ENCODE measurements at places on chromosomes 13 and 19. TPM values are rescaled to one million over a fixed set of nuclear protein-coding genes. Genes with fewer than 3 reads are reported as not detected.

Gene ZNF222
- 6.5 TPM for total RNA-seq

Gene HSPH1
- 43.9 TPM for total RNA-seq

Gene ERICH6B
- total RNA-seq = not detected

Gene CASP14
- not detected for total RNA-seq

Gene SIGLEC12
- total RNA-seq = not detected

Gene KLK10
- 11.1 TPM for total RNA-seq

DNA sequence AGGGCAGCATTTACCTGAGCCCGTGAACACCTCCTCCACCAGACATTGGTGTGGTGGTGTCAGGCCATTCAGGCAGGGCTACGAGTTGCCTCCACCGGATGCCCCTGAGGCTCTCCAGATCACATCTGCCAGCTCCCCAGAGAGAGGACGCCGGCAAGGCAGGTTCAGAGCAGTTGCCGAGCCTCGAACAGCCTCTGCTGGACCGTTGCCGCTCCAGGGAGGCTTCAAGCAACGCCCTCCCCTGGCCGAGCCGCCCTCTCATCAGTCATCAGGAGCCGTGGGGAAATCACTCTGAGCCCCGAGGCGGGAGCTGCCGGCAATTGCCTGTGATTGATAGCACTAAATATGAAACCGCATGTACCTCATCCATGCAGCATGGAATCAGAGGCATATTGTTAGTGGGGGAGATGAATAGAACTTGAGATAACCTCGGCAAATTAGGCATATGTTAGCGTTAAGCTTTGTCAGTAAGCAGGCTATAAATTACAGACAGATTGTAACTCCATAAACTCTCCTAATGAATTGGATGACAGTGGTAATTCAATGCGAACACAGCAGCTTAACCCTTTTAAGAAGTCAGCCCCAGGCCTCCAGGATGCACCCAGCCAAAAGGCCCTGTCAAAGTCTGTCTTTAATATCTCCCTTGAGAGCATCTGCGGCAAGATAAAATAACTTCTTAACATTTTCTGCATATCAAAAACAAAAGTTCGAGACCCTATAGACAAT, 29.8 kb upstream of the SPACA7 start:
- no peak overlapping the region for H3K27ac ChIP-seq
- H3K4me1 ChIP-seq = peaks cover 10% of the 10 kb centered on the region
- H3K4me3 ChIP-seq = no peak overlapping the region
- H3K27me3 ChIP-seq = peaks cover 6% of the 10 kb centered on the region
- DNase-seq = peak; percentile 17

- no peak overlapping the region for H3K4me3 ChIP-seq
- H3K4me1 ChIP-seq = no peaks in the 10 kb centered on the region
- DNase-seq = no peak
- H3K27me3 ChIP-seq = peaks cover 2% of the 10 kb centered on the region
Observed at GRCh38 chr13:109383683-109384082, 402.7 kb downstream of the IRS2 start.

GRCh38 chr19:5030822-5031221, 61.9 kb downstream of the KDM4B start:
- H3K27me3 ChIP-seq = peaks cover 12% of the 10 kb centered on the region
- H3K4me1 ChIP-seq = no peaks in the 10 kb centered on the region
- H3K36me3 ChIP-seq = peaks cover 11% of the 10 kb centered on the region

GRCh38 chr13:58994777-58995176, 1169.0 kb downstream of the DIAPH3 start:
- H3K27ac ChIP-seq = no peak overlapping the region
- peaks cover 7% of the 10 kb centered on the region for H3K4me1 ChIP-seq
- no peak for DNase-seq
- no peaks in the 10 kb centered on the region for H3K36me3 ChIP-seq
- H3K4me3 ChIP-seq = no peak overlapping the region
- no peaks in the 10 kb centered on the region for H3K27me3 ChIP-seq

- H3K27me3 ChIP-seq = no peaks in the 10 kb centered on the region
- no peak for DNase-seq
- H3K4me1 ChIP-seq = peaks cover 4% of the 10 kb centered on the region
- H3K4me3 ChIP-seq = no peak overlapping the region
- no peaks in the 10 kb centered on the region for H3K36me3 ChIP-seq
- H3K27ac ChIP-seq = no peak overlapping the region
Observed at GRCh38 chr13:80718970-80719369, 378.0 kb upstream of the SPRY2 start.

DNA sequence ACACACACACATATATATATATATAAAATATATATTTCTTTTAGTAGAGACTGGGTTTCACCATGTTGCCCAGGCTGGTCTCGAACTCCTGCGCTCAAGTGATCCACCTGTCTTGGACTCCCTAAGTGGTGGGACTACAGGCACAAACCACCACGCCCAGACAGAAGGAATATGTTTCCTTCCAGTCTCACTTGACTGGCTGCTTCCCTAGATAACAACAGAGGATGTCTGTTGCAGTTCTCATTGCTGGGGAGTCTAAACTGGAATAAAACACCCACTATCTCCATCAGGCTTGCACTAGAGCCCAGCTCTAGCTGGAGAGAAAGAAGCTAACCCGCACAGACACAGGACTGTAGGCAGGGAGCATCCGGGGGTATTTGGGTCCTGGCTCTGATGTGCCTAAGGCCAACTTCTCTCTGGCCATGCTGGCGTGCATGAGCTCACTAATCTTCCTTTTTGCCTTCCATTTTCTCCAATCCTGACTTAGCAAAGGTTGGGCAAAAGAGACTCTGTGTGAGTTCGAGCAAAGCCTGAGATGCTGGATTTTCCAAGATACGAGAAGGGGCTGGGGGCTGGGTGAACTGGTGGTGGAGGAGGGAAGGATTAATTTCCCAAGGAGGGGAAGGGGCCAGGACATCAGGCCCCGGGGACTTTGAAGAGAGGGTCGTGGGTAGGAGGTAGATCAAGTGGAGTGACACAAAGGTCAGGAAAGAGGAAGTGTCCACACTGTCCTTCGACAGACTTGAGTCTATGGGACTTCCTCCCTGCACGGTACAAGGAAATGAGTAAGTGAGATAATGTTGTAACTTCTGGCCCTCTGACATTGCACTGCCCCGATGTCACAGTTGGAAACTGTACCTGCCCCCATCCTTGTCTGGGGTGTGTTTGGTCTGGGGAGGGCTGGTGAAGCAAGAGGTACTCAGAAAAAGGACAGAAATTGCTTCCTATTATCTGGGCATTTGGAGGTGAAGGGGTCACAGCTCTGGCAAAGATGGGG, 22.5 kb upstream of the ALOX5AP start:
- peaks cover 22% of the 10 kb centered on the region for H3K4me1 ChIP-seq
- H3K36me3 ChIP-seq = peaks cover 3% of the 10 kb centered on the region
- H3K4me3 ChIP-seq = no peak overlapping the region

DNA sequence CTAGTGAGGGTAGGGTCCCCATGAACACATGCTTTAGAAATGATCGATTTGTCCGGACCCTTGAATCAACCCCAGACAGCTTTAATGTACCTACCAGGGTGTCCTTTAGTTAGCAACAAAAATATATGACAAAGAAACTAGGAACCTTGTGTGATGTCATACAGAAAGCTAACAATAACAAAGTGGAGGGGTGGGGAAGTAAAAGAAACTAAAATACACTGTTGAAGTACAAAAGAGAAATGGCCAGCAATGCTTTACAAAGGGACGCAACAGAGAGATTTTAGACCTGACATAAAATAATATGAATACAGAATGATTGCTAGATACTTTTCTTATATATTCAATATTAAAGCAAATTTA, 40.0 kb downstream of the DZIP1 start:
- no peak for DNase-seq
- no peaks in the 10 kb centered on the region for H3K27me3 ChIP-seq
- peaks cover 15% of the 10 kb centered on the region for H3K4me1 ChIP-seq
- no peak overlapping the region for H3K27ac ChIP-seq
- peaks cover 23% of the 10 kb centered on the region for H3K36me3 ChIP-seq

- no peak overlapping the region for H3K27ac ChIP-seq
- peak; percentile 9 for DNase-seq
- H3K27me3 ChIP-seq = no peaks in the 10 kb centered on the region
- no peak overlapping the region for H3K4me3 ChIP-seq
- no peaks in the 10 kb centered on the region for H3K36me3 ChIP-seq
Observed at GRCh38 chr13:96817336-96817941, 176.8 kb downstream of the OXGR1 start.

DNA sequence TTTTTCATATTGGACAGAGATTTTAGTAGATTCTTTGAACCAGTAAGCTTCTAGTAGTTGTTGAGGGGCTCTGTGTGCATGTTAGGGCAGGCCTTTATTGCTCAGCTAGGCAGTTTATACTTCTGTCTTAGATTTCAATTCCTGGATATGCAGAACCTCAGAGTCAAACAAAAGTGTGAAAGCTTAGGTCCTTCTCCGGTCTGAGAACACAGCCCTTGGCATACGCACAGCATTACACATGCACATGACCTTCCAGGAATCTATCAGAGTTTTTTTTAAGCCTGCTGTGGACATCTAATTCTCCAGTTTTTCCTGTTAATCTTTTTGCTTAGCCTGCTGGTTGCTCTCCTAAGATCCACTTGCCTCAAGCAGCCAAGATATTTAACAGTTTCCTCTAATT, 77.9 kb upstream of the KL start:
- peaks cover 32% of the 10 kb centered on the region for H3K4me1 ChIP-seq
- H3K27me3 ChIP-seq = peaks cover 4% of the 10 kb centered on the region
- no peak overlapping the region for H3K4me3 ChIP-seq

DNA sequence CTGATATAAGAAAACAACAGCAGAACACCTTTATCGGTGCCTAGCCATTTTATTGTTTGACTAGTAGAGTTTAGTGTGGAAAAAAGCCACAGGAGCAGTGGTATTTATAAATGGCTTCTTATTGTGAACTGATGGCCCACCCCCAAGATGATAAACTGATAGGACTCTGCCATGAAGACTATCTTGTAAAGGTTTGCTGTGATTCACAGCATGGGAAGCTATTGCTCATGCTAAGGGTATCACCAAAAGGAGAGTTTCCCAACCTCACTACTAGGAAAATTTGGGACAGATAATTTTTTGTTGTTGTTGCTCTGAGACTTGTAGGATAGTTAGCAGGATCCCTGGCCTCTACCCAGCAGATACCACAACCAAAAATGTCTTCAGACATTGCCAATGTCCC, 12.0 kb upstream of the SLC7A1 start:
- no peak overlapping the region for H3K4me3 ChIP-seq
- peaks cover 6% of the 10 kb centered on the region for H3K4me1 ChIP-seq
- DNase-seq = no peak
- no peaks in the 10 kb centered on the region for H3K36me3 ChIP-seq
- no peaks in the 10 kb centered on the region for H3K27me3 ChIP-seq
- no peak overlapping the region for H3K27ac ChIP-seq

- H3K4me1 ChIP-seq = no peaks in the 10 kb centered on the region
- no peak overlapping the region for H3K27ac ChIP-seq
- DNase-seq = no peak
- H3K27me3 ChIP-seq = no peaks in the 10 kb centered on the region
- H3K36me3 ChIP-seq = no peaks in the 10 kb centered on the region
Observed at GRCh38 chr13:105338006-105338405, 1197.5 kb downstream of the EFNB2 start.

DNA sequence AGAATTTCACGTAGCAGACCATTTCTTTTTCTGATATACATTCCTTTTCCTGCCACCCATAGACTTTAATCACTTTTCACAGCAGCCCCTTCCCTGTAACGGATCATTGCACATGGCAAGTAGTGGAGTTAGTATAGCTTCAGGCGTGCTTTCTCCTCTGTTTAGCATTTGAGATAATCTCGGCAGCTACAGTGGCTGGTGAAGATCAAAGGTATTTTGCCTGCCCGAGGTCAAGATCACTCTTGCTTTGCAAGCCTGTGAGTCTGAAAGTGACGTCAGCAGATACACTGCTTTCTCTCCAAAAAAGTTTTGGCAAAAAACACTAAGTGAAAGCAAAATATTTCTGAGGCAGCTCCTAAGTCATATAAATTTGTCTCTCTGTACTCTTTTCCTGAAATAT, 260.0 kb downstream of the NDFIP2 start:
- H3K36me3 ChIP-seq = no peaks in the 10 kb centered on the region
- no peaks in the 10 kb centered on the region for H3K4me1 ChIP-seq
- H3K27ac ChIP-seq = no peak overlapping the region
- H3K4me3 ChIP-seq = no peak overlapping the region

DNA sequence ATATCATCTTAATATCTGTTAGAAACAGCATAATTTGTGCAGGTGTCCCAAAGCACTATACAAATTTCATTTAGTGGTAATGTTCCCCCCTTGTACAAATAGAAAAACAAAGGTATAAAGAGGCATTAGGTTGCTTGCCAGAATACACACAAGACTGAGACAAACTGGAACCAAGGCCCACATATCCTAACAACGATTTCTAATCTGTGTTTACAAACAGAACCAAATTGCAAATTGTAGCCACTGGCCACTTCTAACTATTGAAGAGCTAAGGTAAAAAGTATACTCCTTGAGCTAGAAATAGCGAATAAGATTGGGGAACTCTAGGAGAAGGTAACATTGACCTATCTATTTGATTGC, 526.1 kb downstream of the KLF12 start:
- no peak overlapping the region for H3K27ac ChIP-seq
- no peaks in the 10 kb centered on the region for H3K4me1 ChIP-seq
- H3K4me3 ChIP-seq = no peak overlapping the region

DNA sequence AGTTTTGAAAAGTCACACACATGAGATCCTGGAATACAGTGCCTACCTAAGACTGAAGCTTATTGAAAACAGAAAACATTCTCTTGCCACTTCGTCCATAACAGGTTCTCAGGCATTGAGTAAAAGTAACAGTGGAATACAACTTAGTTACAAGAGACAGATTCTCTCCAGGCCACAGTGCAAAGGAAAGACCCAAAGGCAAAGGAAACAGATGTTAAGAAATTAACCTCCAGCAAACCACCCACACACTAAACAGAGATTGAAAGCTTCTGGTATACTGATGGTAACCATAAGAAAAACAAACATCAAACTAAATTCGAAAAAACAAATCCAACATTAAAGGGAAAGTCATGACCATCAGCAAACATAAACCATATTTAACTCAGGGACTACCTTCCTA, 914.7 kb downstream of the SLITRK5 start:
- no peak overlapping the region for H3K27ac ChIP-seq
- H3K4me1 ChIP-seq = no peaks in the 10 kb centered on the region
- no peak overlapping the region for H3K4me3 ChIP-seq
- no peaks in the 10 kb centered on the region for H3K27me3 ChIP-seq
- DNase-seq = no peak
- no peaks in the 10 kb centered on the region for H3K36me3 ChIP-seq

- peaks cover 25% of the 10 kb centered on the region for H3K4me1 ChIP-seq
- no peaks in the 10 kb centered on the region for H3K36me3 ChIP-seq
- H3K27me3 ChIP-seq = no peaks in the 10 kb centered on the region
- H3K27ac ChIP-seq = peak overlapping the region; percentile 14
- no peak for DNase-seq
Observed at GRCh38 chr13:23767838-23768237, 121.4 kb downstream of the MIPEP start.

DNA sequence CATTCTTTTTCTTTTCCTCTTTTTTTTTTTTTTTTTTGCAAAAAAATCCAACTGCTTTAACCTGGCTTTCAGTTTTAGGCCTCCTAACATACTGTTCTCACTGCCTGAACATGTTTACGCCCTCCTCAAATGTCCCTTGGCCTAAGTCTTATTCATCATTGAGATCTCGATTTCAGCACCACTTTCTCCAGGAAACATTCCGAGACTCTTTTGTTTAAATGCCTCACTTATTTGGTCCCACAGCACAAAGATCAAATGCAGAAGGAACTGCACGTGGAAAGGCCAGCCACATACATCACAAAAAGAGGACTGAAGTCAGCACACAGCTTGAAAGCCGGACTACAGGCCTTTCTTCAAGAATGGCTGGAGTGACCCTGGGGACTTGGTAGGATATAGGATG, 79.2 kb upstream of the POMP start:
- no peak overlapping the region for H3K4me3 ChIP-seq
- peaks cover 85% of the 10 kb centered on the region for H3K4me1 ChIP-seq
- H3K36me3 ChIP-seq = no peaks in the 10 kb centered on the region
- peaks cover 6% of the 10 kb centered on the region for H3K27me3 ChIP-seq

- no peak overlapping the region for H3K4me3 ChIP-seq
- no peak overlapping the region for H3K27ac ChIP-seq
- peaks cover 5% of the 10 kb centered on the region for H3K36me3 ChIP-seq
Observed at GRCh38 chr13:73714522-73714921, 419.7 kb downstream of the KLF12 start.
